Activated T-cell treated with anti-CD3 and anti-CD28 coated beads for 1 hour (primary cell): ENCODE measurements at places on chromosomes 4 and X.

DNA sequence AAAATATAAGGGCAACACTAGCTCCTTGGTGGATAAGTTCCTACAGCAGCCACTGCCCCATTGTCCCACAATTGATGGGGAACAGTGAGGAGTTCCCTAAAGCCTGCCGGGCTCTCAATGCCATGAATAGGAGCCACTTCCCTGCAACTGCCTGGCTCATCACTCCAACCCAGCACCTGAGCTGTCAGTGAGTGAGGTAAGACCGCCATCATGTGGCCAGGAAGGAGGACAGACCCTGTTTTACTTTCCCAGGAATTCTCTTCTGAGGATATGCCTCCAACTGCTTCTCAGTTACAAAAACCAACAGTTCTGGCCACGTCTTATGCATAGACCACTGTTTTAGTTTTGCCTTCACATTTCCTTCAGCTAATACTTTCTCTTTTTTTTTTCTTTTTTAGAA, 45.5 kb downstream of the SRPX start:
- DNase-seq: no peak

DNA sequence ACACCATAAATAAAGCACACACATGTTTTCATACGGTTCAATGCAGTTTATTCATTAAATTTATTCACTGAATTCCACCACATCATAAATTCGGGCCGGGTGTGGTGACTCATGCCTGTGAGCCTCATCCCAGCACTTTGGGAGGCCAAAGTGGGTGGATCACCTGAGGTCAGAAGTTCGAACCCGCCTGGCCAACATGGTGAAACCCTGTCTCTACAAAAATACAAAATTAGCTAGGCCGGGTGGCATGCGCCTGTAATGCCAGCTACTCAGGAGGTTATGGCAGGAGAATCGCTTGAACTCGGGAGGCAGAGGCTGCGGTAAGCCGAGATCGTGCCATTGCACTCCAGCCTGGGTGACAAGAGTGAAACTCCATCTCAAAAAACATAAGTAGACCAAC, 131.6 kb downstream of the PDS5A start:
- no peak for DNase-seq

GRCh38 chr4:84870398-84871163, 95.9 kb downstream of the WDFY3 start:
- DNase-seq: no peak

DNA sequence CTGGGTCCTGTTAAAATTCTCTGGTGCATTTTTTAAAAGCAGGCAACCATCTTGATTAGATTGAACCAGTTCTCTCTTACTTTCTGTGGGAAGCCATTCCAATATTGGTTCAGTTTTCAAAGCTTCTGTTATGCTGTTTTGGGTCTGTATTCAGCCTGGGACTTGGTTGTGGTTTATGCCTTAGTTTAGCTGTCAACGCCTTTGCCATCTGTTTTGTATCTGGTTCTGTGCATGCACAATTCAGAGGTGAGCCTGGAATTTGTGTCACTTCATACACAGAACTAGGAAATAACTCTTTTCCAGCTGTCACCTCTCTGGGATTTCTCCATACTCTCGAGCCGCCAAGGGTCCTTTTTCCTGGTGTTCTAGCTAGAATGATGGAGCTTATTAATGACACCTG, 46.2 kb downstream of the STAP1 start:
- no peak for DNase-seq
